ENCODE measurements at places on chromosomes 5 and 9.

DNA sequence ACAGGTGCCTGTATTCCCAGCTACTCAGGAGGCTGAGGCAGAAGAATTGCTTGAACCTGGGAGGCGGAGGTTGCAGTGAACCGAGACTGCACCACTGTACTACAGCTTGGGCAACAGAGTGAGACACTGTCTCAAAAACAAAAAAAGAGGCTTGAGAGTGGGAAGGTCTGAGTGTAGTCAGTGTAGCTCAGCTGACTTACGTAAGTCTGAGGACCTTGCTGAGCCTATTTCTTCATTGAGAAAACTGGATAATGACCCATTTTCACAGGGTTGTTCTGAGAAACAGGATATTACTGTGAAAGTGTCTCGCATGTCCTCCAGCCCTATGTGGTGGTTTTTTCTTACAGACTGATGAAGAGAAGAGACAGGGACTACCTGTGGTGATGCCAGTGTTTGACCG, 66.7 kb downstream of the WDR41 start:
- DNase-seq = no peak

GRCh38 chr9:111399772-111400563, 69.9 kb upstream of the OR2K2 start:
- DNase-seq = peak; percentile 32

DNA sequence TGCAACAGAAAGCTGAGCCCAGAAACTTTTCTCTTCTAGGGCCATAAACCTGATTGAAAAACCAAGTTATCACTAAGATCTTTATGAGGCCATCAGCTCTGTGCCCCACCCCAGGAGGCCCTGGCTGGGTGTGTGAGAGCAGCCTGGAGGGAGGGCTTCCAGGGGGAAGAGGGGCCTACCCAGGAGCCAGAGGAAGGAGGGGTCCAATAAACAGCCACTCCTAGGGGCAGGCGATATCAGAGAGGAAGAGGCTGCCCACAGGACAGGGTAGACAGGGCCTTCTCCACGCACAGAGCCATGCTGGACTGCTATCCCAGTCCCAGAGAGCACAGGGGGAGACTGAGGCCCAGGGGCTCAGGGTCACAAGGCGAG, 4.5 kb upstream of the CDX1 start:
- DNase-seq = peak; percentile 83

GRCh38 chr5:158349987-158350386, 491.0 kb upstream of the CLINT1 start:
- DNase-seq = no peak

DNA sequence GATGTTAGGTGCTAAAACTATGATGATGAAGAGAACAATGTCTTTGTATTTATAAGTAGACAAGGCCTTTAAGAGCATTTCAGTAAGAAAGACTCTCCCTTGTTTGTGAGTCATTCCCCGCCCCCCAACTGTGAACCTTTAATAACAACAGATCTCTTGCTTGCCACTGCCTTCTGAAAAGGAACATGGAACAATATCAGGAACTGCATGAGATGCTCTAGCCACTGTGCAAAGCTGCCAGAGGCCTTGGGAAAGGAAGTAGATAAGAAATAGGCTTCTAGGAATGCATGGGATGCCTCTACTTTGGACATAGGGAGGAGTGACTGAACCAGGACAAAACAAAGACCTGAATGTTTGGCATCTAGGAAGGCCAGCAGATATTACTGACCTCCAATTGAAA, 296.1 kb upstream of the MPDZ start:
- no peak for DNase-seq

DNA sequence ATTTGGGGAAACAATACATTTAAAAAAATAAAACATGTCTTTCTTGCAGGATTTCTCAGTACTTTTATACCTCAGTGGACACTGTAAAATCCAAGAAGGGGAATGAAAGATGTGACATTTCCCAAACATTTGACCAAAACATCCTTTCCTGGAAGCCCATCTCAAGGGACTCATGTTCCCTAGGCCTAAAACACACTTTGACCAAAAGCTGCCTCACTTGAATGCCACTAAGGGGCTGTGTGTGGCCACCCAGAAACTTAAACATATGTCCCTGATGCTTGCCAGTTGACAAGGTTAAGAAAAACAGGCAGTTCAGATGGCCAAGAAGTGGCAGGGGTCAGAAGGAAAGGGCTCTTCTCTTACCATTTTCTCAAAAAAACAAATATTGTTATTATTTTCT, 73.6 kb downstream of the EPB41L4B start:
- no peak for DNase-seq

DNA sequence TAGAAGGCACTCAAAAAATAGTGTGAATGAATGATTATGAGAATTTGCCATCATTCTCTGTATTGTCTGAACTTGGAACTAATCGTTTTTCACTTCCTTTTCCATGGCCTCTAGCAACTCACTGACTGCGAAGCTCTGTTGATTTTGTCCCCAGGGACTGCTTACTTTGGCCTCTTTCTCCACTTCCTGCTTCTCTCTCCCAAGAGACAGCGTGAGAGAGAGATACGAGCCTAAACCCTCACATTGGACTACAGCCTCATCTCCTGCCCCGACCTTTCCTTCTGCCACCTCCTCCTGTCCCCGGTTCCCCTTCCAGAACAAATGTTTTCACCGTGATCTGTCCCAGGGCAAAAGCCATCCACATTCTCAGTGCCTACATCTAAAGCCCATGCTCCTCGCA, 300.8 kb upstream of the PANK3 start:
- DNase-seq = no peak

GRCh38 chr9:100673249-100673648, 95.4 kb downstream of the CAVIN4 start:
- no peak for DNase-seq

DNA sequence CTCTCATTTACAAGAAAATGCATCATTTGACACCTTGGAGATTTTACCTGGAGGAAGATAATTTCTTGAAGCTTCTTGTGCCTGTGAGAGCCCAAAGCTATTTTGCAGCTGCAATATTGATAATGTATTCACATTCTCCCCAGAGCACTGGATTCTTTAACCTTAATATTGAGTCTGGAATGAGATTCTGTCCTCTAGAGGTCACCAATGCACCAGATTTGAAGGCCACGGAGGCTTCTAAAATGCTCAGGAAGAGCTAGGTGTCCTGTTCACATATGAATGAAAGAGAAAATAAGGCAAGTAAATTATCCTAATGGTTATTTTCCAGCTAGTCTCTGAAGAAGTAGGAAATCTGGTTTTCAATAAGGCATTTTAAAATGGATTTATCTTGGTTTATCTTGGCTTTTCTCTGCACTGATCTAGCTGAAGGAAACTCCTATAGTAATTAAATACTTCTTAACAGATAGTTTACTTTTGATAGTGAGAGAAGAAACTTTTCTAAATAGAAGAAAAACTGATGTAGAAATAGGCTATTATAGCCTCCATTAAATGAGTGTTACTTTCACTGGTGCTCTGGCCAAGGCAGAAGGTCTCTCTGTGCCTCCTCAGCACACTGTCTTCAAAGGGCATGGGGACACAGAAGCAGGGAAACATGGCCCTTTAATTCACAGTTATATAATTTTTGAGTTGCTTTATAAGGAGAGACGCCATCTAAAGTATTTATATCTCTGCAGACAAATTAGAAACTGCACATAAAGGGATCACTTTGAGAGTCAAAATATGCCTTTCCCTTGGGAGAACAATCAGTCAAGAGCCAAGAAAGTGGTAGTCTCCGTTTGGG, 297.0 kb upstream of the ACTBL2 start:
- peak; percentile 77 for DNase-seq

- no peak for DNase-seq
Observed at GRCh38 chr9:108322326-108323098, 533.3 kb downstream of the ACTL7B start.

DNA sequence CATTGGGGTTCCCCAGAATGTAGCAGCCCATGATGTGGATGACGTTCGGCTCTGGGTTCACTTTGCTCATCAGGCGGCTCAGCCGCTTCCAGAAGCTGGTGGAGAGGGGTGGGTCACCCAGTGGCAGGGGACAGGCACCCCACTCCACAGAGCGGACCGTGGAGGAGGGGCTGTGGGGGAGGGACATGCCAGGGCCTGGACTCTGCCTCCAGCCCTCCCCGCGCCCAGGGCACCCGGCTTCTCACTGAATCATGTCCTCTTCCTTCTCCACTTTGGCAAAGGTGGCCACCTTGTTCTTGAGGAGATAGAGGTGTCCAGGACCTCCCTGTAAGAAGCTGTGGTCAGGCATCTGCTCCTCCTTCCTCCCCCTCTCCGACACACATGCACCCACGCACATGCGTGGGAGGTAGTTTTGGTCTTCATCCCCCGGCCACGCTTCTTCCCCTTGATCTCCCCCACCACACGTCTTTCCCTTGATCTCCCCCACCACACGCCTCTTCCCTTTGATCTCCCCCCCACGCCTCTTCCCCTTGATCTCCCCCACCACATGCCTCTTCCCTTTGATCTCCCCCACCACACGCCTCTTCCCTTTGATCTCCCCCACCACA, 8.9 kb upstream of the ENTPD8 start:
- DNase-seq = no peak

DNA sequence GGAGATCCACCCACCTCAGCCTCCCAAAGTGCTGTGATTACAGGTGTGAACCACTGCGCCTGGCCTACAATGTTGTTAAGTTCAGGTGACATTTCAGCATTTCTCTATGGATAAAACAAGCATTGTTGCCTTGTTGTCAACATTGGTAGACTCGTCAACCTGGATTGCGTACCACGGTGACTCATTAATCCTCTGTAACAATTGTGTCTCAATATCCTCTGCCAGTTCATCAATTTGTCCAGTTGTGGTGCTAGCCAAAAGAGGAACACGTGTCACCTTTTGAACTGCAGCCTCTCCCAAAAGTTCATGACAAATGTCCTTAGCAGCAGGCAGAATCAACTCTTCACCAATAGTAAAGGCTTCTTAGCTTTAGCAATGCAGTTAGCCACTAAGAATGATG, 46.3 kb upstream of the LARP1 start:
- DNase-seq = no peak

DNA sequence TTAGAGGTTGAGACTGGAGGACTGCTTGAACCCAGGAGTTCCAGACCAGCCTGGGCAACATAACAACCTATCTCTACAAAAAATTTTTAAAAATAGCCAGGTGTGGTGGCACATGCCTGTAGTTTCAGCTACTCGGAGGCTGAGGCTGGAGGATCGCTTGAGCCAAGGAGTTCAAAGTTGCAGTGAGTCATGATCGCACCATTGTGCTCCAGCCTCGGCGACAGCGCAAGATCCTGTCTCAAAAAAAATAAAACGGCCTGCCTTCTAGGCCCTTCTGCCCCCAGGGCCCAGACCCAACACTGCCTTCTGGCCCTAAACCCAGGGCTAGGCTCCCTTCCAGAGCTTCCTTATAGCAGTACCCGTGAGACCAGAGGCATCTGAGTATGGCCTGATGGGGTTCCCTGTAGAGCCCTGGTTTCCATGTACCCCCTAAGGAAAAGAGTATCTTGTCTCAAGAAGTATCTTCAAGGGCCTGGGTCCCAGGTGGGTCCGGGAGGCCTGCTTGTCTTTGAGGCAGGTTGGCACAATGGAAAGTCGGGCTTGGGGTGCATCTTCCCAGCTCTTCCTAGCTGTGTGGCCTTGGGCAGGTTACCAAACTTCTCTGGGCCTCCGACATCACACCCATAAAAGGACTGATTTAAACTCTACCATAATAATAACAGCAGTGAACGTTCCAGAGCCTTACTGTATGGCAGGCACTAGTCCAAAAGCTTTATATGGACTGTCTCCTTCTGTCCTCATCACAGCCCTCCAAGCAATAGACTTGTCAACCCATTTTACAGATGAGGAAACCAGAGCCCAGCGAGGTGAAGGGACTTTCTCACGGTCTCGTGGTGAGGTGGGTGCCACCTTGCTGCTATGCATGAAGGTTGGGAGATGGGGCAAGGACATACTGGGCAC, 9.6 kb downstream of the LRRC8A start:
- no peak for DNase-seq

- no peak for DNase-seq
Observed at GRCh38 chr5:160976181-160976580, 124.2 kb upstream of the ATP10B start.

All from LoVo (cell line).